Left renal cortex interstitium (tissue), 4 donors: ENCODE measurements at places on chromosomes 16 and 17.

- no peak for DNase-seq
These were observed 3.8 kb downstream of the ZPBP2 start for GRCh38 chr17:39871801-39872200.

GRCh38 chr17:47802341-47803022 is 19.1 kb downstream of the OSBPL7 start:
- no peak for DNase-seq

DNA sequence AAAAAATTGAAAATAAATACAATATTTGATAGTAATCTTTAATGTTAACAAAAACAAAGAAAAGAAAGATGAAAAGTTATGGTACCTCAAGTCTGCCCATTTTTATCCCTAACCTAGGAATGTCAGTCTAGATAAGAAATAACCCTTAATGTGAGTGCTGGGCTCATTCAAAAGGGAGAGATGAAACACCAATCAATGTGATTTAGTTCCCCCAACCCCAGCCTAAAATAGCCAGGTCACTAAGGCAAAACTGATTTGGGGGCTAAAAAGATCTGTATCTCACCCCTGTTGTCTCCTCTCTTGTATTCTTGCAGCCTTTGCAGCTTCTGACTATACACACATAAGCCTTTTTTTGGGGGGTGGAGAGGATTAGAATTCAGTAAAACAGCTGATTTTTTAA is 3.2 kb upstream of the IGF2BP1 start:
- DNase-seq, result no peak

DNA sequence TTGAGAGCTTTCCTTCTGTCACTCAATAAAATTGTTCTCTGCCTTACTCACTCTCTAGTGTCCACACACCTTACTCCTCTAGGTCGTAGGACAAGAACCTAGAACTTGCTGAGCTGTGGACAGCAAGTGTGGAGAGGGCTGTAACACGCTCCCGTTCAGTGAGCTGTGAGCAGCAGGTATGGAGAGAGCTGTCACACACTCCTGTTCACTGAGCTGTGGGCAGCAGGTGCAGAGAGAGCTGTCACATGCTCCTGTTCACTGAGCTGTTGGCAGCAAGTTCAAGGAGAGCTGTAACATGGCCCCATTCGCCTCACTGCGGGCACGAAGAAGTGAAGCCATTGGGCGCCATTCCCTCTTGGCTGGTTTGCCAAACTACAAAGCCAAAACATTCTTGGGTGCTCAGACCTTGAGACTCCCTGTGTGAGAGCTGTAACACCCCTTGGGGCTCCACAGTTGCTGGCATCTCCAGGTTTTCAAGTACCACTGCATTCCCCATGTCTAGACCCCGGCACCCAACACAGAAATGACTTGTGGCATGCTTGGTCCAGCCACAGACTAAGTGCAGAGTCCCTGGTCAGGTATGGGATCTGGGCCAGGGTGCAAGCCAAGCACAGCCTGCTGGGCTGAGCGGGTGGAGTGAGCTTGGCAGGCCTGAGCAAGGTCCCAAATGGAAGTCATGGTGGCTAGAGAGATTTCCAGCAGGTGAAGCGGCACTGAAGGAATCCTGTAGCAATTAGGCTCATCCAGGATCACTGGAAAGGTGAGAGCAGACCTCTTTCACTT is 608.0 kb upstream of the CDH8 start:
- no peak for DNase-seq

DNA sequence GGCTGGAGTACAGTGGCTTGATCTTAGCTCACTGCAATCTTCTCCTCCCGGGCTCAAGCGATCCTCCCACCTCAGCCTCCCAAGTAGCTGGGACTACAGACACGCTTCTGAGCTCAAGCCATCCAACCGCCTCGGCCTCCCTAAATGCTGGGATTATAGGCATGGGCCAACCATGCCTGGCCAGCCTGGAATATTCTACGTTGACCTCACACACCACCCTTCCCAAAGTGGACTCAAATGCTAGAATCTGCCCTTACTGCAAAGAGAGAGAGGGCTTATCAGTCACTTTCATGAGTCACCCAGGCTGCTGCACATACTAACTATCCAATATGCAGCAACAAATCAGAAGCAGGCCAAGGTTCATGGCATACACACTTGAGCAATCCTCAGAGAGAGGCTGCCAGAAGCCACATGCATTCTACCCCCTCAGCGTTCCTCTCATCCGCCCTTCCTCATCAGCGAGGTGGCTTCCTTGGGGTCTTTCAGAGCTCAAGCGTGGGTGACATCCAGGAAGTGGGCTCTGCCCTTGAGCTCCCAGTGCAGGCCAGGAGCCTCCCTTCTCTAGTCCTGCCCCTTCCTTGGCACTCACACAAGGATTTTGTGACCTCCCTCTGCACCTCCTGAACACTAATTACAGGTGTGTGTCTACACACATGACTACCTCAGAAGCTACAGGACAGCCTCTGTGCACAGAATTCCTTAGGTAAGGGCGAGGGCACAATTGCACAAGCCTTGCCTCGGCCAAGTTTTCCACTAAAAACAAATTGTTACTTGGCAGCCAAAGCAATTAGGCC is 24.8 kb upstream of the SIAH1 start:
- no peak for DNase-seq

DNA sequence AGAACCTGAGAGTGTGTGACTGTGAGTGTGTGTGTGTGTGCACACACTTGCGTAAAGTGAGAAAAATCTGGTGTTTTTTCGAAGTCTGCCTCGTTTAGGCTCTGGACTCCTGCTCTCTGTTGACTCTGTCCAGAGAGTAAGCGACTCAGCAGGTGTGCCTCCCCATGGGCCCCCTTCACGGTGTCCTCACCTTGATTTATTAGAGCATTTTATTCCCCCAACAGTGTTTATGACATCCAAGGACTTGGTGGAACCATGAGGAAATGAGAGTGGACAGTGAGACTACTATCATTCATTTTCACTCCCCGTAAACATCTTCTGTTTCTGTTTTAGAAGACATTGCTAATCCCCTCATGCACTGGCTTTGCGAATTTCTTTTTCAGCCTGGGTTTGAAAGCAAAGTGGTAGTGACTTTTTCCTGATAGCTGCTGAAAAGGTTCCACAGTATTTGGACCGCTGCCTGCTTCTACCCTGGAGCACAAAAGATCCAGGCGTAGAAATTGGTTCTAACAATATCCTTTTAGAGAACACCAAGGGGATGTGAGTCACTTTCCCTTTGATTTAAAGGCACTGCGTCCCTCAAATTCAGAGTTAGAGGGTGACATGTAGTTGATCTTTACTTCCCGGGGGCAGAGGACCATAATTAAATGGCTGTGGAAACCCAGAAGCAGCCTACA is 218.2 kb downstream of the WWOX start:
- DNase-seq, result no peak

GRCh38 chr17:77450742-77451244 is 310.0 kb downstream of the SEC14L1 start:
- DNase-seq, result no peak

DNA sequence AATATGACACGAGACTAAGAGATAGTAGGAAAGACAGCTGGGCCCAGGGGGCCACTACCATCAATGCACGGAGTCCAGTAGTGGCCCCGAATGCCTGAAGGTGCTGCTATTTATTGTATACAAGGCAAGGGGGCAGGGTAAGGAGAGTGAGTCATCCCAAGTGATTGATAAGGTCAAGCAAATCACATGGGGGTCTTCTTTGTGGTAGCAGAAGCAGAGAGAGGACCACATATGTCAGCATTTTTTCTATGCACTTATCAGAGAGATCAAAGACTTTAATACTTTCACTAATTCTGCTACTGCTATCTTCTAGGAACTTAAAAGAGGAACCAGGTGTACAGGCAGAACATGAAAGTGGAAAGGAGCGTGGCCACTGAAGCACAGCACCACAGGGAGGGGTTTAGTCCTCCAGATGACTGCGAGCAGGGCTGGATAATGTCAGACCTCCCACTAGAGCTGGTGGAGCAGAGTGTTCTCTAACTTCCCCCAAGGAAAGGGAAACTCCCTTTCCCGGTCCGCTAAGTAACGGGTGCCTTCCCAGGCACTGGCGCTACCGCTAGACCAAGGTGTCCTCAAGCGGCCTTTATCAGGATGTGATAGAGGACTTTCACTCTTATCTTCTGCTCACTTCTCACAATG is 26.4 kb upstream of the ARL4D start:
- DNase-seq, result no peak

GRCh38 chr16:49168126-49168525 is 113.5 kb downstream of the CBLN1 start:
- no peak for DNase-seq

DNA sequence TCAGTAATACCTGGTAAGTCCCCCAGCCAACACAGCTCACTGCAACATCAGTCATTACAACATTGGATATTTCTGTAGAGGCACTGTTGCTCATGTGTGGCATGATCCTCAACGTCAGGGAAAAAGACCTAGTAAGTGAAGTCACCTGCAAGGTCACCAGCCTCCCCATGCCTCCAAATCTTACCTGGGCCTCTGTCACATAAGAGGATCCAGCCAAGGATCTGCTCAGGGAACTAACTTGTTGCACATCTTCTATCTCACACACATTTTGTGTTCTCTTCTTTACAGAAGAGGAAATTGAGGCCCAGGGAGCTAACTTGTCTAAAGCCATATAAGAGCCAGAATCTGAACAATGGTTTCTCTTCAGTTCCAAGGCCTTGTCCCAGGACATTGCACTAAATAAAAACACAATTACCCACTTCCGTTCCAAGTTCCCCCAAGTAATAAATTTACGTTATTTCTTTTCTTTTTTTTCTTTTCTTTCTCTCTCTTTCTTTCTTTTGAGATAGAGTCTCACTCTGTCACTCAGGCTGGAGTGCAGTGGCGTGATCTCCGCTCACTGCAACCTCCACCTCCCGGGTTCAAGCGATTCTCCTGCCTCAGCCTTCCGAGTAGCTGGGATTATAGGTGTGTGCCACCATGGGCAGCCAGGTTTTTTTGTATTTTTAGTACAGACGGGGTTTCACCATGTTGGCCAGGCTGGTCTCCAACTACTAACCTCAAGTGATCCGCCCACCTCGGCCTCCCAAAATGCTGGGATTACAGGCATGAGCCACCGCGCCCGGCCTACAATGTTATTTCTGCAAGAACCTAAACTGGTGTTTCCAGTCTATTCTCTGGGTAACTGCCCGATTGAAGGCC is 1.3 kb downstream of the SHMT1 start:
- DNase-seq, result no peak

- no peak for DNase-seq
These were observed 386.5 kb upstream of the ASIC2 start for GRCh38 chr17:33679595-33679994.

DNA sequence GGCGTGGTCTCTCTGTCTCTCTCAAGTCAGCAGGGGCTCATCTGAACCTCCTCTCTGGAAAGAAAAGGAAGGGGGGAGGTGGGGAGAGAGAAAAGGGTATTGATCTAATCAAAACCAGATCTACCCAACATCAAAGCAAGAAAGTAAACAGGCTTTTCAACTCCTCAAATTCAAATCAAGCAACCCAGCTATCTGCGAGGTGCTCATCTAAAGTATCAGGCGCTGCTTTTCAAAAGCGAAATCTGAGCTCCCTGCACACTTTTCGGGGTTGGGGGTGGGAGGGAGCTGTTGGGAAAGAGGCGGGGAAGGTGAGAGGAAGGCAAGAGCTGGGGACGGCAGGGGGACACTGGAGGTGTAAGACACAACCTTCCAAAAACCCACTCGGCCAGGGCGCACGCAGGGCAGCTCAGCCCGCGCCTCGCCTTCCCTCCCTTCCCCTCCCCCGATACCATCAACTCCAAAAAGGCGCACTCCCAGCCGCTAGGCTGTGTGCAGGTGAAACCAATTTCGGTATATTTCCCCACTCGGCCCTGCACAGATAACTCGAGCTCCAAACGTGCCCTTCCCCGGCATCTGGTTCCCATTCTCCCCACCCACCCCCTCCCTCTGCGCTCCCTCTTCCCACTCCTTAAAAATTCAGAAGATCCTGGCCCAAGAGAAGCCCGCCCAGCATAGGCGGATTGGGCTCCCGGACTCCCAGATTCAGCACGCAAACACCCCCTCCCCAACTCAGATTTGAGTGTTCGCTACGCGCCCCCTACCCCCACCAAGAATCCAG is 2.6 kb downstream of the AXIN2 start:
- no peak for DNase-seq

DNA sequence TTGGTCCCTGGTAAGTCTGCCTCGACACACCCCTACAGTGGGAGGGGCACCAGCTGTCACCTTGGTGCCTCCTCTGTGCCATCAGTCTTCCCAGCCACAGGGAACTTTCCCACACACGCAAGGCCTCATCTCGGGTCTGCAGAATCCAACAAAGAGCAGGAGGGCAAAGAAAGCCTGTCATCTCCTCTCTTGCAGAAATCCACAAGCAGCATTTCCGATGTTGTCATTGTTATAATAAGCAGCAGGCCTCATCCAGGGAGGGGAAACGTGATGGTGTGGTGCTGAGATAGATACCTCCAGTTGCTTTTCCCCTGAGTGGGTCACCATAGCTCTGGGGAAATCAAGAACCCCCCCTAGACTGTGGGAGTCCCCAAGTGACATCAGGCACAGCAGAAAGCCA is 110.4 kb downstream of the CMIP start:
- no peak for DNase-seq

DNA sequence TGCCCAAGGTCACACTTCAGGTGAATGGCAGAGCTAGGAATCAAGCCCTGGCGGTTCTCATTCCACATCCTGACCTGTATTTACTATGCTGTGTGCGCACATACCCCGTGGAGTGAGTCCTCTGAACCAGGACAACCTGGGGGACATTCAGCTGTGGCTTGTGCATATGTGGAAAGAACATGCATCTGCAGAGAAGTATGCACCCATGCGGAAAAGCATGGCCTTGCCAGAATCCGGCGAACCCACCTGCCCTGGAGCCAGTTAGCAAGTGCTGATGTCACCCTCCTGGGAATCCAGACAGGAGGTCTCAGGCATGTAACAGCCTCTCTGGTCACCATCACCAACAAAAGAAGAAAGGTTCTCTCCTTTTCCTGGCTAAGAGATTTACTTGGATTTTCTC is 1.9 kb downstream of the RASL10B start:
- no peak for DNase-seq

- no peak for DNase-seq
These were observed 13.0 kb downstream of the PIP4K2B start for GRCh38 chr17:38786372-38786771.

- no peak for DNase-seq
These were observed 4.9 kb downstream of the CCL5 start for GRCh38 chr17:35875072-35875799.

DNA sequence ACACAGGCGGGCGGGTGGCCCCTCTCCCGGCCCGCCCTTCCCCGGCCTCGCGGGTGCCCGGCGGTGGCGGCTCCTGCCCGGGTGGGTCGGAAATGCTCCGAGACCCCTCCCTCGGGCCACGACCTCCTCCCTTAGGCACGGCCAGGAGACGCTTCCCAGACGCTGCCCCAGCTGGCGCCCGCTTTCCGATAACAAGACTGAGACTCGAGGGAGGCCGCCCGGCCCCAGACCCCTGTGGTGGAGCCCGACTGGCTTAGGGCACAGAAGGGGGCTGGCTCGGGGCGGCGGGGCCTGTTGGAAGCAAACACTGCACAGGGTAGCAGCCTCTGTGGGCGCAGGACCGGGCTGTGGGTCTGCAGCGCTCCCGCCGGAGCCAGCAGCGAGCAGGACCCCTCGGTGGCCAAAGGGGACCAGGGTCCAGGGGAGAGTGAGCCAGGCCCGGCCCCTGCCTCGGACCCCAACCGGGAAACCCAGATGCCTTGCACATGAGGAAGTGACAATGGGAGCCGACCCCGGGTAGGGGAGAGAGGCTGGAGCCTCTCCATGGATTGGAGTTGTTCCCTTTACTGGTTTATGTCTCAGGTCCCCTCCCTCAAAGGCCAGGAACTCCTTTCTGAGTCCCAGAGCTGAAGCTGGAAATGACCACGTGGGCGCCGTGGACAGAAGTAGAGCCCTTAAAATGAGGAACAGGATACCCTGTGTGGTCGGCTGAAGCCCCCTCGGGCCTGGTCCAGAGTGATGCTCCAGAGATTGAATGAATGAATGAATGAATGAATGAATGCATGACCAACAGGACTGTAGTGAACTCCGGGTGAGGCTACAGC is 19.8 kb upstream of the ADCY7 start:
- DNase-seq, result no peak
